ENCODE measurements at places on chromosomes 6 and 20. TPM values are rescaled to one million over a fixed set of nuclear protein-coding genes. Genes with fewer than 3 reads are reported as not detected.

The SYS1 gene
- 20.2 TPM for polyA plus RNA-seq

The HRH3 gene
- polyA plus RNA-seq: not detected

- DNase-seq: no peak
Observed at GRCh38 chr6:131003488-131004386, 59.3 kb downstream of the EPB41L2 start.

DNA sequence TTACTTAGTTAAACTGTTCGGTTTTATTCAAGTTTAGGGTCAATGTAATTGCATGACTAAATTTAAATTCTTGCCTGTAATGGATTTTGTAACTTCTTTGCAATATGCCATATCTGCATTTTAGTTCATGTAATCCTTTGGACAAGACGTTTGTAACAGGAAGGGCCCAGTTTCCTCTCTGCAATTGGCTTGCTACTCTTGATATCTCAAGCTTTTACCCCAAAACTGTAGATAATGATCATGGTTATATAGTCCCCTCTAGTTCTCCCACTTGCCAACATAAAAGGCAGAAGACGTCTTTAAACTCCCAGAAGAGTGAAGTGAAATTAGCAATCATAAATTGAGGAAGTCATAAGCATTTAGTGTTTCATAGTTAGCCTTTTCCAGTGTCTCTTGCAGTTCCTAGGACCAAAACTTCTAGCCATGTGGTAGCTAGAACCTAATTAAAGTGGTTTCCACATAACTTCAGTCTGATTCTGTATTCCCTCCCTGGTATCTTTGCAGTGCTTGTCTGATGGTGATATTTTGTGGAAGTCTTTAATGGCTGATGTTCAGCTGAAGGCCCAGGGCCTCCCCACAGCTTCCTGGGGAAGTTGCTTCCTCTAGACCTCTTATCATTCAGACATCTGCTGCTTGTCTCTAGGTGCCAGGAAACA is 117.8 kb upstream of the SUPT3H start:
- DNase-seq: no peak

DNA sequence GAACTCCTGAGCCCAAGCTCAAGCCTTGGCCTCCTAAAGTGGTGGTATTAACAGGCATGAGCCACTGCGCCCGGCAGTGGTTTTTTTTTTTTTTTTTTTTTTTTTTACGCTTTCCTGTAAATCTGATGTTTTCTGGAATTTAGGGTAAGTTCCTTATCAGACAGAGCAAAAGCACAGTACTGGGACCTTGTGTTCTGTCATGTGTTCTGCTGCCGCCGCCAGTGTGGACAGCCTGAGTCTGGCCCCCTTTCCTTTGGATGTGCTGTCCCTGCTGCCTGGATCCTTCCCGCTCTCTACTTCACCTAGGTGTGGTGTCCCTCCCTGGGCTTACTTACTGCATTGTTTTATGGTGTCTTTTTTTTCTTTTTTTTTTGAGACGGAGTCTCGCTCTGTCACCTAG is 11.7 kb downstream of the DNMT3B start:
- DNase-seq: no peak

GRCh38 chr6:4253604-4254231 is 118.3 kb upstream of the ECI2 start:
- peak; percentile 18 for DNase-seq

DNA sequence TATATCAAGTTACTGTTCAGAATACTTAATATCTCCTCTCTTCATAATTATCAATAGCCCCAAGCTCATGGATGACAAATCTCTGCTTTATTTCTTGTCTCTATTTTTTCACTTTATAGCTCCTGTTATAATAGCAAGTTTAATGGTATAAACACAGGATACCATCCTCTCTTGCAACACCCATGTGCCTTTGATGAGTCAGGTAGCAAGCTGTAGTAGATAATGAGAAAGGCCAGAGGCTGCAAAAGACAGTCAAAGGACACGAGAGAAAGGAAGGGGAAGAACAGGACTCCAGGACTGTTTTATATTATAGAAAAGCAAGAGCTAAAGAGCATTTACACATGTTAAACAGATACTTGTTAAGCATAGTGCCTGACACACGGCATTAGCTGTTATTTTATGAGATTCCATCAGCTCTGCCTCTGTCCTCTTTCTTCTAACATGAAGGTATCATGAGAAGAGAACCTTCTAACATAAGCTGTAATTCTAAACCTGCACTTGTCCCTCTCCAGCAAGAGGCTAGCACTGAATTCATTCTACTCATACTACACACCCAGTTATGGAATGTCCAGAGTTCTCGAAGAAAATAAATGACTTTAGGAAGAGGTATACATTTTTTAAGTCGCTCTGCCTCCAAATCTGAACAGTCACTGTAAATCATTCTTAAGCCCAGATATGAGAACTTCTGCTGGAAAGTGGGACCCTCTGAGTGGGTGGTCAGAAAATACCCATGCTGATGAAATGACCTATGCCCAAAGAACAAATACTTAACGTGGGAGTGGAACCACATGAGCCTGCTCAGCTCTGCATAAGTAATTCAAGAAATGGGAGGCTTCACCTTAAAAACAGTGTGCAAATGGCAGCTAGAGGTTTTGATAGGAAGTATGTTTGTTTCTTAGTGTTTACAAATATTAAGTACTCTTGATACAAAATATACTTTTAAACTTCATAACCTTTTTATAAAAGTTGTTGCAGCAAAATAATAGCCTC is 45.0 kb downstream of the NT5E start:
- no peak for DNase-seq

DNA sequence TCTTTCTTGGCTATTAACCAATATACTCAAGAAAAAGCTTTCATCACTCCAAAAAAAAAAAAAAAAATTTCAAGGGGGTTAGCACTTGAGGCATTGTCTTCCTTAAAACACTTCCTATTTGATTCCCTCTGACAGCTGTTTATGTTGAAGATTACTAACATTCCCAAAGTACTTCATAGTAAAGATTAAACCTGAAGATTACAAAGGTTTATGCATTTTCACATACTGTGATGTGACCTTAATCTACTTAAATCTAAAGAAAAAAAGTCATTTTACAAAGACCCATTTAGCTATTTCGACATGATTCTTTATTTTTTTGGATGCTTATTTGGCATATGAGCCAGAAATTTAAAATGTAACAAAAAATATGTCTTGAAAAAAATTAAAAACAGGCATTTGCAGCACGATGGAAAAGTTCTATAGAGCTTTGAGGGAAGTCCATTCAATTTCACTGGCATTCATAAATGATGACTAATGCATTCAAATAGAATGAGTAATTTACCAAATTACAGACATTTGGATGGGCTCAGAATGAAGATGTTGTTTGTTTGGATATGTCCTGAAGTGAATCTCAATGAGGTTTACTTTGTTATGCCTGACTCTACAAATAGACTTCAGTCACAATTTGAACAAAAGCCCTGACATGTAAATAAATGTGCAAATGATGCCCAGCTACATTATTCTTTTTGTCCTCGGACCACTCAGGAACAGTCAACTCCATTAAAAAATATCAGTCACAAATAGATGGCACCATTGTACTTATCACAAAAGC is 674.6 kb upstream of the MARCKS start:
- DNase-seq: peak; percentile 6

GRCh38 chr6:32213649-32214048 is 10.2 kb downstream of the NOTCH4 start:
- DNase-seq: no peak

The ADGB gene
- not detected for polyA plus RNA-seq

- peak; percentile 49 for DNase-seq
Observed at GRCh38 chr20:3276680-3277015, 37.7 kb upstream of the SLC4A11 start.

DNA sequence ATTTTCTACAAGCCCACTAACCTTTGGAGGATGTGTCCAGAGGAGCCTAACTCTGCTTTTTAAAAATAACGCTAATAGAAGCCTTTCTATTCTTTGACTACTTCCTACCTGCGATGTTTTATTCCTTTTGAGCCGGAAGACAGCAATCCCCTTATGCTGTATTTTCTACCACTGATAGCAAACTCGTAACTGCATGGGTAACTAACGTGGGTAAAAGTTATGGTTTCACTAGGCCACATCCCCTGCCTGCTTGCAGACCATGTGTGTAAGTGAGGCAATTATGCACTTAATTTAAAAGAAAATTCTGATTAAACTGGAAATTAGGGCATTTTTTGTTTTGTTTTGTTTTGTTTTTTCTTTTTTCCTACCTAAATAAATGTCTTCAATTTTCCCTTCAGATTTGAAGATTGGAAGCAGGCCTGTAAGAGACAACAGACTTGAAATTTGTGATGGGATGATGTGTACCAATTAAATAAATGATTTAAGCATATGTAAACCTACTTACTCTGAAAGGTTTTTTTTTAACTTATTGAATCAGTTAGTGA is 931 bp downstream of the UFL1 start:
- no peak for DNase-seq
